ENCODE measurements at places on chromosomes 7 and 10.

DNA sequence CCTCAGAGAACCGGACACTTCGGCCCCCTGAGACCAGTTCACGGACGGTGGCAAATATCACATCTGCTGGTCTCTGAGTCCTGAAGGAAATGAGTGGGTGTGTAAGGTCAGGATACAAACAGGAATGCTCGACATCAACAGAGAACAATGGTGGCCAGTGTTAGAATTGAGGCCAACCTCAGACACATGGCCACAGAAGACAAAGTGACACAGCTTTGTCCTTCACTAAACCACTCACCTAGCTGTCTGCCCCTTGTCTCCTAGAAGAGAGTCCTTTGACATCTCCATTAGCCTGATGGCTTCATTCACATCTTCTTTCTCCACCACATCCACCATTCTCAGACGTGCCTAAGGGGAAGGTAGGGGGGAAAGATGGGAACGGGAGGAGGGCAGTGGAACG is 4.3 kb downstream of the COPS6 start:
- no peak for DNase-seq

- no peak for DNase-seq
Observed at GRCh38 chr7:94491410-94491809, 18.2 kb upstream of the CASD1 start.

DNA sequence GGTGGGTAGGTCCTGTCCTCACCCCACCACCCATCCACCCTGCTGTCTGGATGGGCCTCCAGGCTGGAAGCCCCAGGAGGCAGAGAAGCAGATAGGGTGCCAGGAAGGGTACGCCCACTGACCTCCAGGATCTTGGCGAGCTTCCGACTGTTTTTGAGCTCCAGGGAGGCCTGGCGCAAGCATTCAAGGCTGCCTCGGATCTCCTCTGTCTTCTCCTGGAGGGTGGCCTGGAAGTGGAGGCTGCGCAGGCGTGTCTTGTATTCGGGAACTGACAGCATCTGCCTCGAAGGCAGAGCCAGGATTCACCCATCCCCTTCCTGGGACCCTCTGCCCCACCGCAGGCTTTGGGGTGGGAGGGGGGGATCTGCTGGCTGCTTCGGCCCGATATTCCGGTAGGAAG is 48.4 kb downstream of the GRID2IP start:
- DNase-seq, result no peak

- DNase-seq, result no peak
Observed at GRCh38 chr7:66741-67140, 125.6 kb upstream of the FAM20C start.

DNA sequence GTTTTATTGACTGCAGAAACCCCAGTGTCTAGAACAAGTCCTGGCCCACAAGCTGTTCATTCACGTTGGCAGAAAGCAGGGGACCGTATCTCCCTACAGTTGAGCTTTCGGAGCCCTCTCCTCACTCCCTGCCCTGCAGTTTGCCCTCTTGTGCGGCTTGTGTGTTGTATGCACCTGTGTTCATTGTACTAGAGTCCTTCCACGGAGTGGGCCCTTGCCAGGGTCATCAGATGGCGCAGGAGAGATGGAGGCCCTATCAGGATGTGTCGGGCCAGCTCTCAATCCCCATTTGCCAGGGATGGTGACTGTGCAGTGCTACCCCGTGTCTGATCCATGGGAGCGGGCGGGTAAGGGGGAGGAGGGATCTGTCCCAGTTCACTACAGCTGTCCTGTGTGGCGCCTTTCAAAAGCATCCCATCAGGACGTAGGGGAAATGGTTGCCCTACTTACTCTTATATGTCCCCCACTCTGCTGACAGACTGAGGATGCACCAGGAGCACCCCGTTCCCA is 77.4 kb upstream of the PRR15 start:
- no peak for DNase-seq

- DNase-seq, result no peak
Observed at GRCh38 chr10:127338399-127339110, 142.2 kb upstream of the INSYN2A start.

GRCh38 chr7:5276611-5277010 is 6.1 kb upstream of the SLC29A4 start:
- no peak for DNase-seq

DNA sequence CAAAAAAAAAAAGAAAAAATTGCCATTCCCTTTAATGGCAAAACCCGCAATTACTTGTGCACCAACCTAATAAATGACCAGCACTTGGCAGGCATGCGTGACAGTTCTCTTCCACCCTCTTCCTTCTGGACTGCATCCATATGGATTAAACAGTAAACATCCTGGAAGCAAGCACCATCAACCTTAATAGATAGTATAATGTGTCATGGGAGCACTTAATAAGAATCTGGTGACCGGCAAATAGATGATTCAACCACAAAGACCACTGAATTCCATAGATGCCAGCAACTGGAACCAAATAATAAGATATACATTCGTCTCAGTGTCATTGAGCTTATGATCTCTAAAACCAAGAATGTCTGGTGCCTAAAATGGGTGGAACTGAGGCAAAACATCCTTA is 610.2 kb downstream of the CALN1 start:
- DNase-seq, result no peak

- DNase-seq, result no peak
Observed at GRCh38 chr7:20651960-20652544, 36.6 kb downstream of the ABCB5 start.

DNA sequence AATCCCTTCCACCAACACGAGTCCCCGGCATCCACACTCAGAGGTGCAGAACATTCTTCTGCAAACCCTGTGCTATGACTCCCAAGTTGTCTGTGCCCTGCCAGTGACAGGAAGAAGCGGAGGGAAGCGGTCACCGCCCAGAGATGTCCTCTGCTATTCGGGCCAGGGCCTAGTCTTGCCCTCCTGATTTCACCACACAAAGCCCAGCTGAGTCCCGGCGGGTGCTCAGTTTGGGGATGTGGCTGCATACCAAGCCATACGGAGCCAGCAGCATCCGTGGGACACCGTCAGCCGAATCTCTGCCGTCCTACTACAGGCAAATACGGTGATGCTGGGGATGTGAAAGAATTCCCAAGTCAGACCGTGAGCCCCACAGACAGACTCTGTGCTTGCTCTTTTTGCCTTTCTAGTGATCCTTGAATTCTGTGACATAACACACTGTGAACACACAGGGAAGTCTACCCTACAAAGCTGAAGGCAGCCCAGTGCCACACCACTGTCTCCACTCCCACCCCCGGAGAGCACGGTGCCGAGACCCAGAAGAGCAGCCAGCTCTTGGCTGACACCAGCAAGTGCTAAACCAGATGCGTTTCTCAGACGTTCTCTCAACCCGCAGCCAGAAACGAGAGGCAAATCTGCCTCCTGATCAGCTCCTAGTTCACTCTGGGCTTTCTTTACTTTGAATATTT is 2.0 kb downstream of the STK32C start:
- DNase-seq, result no peak

Measured in ecto neural progenitor cell (in vitro differentiated cells).